ENCODE measurements at places on chromosomes 3 and 15.

DNA sequence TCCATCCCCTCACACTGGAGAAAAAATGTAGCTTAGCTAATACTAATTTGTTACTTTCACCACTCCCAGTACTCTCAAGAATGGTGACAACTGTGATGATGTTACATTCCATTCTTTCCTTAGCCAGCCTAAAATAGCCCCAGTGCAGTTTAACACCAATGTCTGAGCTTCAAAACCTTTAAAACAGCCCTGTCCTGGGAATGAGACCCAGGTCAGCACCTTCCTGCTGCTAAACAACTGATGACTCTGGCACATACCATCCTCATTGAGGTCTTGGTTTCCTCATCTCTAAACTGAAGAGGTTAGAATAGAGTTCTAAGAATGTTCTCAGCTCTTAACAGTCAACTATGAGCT lies 3.8 kb downstream of the SCAMP2 start:
- DNase-seq, result no peak

DNA sequence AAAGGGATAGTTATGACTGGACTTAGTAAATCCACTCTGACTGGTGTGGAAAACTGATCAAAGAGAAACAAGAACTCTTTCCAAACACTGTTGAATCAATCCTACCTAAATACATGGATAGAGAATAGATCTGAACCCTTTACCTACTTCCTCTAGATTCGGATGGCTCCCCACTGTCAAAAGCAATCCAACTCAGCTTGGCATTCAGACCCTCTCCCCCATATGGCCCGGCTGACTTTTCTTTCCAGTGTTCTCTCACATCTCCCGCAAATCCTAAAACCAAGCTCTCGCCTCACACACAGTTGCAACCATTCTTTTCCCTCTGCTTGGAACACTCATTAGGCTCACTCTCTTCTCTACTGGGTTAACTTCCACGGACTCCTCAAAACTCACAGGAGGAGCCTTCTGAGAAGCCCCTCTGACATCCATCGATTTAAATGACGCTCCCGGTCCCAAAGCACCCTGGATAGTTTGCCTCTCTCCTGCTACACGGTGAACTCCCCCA lies 639 bp downstream of the SPICE1 start:
- DNase-seq, result peak; percentile 28

GRCh38 chr15:35738370-35738769 lies 192.4 kb upstream of the DPH6 start:
- no peak for DNase-seq

GRCh38 chr3:194843556-194843955 lies 157.9 kb downstream of the FAM43A start:
- DNase-seq, result no peak

- DNase-seq, result no peak
Observed at GRCh38 chr15:68232937-68233336, 3.4 kb upstream of the CLN6 start.
